ENCODE measurements at places on chromosomes 1 and 21.

GRCh38 chr1:228487336-228488124, at the start of gene RNF187:
TSS of gene RNF187 (plus strand) at chr1:228487382.
- DNase-seq: no peak

GRCh38 chr1:219058891-219059820, 114.5 kb upstream of the LYPLAL1 start:
- DNase-seq: no peak

DNA sequence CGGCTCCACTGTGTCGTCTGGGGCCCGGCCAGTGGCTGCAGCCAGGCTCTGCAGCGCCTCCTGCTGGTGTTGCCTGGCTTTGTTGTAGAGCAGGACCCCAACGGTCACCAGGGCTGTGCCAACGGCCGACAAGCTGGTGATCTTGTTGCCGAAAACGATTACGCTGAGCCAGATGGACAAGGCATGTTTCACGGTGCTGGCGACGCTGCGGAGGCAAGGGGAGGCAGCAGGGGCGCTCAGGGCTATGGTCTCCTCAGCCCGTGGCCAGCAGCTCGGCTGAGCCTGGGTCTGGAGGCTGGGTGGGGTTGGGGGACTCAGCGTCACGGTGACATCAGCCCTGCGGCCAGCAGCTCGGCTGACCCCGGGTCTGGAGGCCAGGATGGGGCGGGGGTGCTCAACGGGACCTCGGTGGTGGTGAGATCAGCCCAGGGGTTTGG, 7.0 kb upstream of the CDK11B start:
- no peak for DNase-seq

DNA sequence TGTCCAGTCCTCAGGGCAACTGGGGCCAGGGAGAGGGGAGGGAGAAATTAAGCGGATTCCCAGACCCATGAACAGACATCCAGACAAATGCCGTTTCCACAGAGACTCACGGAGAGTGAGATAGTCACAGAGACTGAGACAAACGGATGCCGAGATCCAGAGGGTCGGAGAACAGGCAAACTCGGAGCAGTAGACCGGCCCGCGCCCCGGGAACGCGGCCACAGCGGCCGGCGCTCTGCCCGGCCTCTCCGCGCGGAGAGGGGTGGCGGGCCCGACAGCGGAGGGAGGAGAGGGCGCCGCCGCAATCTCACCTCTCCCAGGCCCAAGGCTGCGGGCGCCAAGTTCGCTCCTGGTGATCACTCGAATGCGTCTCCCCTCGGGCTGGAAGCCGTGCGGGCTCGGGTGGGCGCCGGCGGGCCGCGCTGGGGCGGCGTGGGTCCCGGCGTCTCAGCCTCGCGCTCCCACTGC, 831 bp upstream of the FOXD2 start:
- no peak for DNase-seq

DNA sequence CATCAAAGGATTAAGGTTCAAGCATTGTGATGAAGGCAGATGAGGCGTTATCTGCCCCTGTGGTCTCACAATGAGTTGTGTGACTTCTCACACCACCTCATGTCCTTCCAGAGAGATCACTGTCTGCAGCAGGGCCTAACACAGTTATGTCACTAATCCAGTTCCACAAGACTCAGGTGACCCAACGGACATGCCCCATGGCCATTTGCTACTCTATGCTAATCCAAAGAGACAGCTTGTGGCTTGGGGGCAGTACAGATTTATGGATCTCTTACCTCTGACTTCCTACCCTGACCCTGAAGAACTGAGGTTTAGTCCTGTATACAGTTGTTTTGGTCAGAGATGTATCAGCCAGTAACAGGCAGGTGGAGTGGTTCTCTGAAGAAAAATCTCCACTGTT, 147.1 kb downstream of the GLUL start:
- no peak for DNase-seq

DNA sequence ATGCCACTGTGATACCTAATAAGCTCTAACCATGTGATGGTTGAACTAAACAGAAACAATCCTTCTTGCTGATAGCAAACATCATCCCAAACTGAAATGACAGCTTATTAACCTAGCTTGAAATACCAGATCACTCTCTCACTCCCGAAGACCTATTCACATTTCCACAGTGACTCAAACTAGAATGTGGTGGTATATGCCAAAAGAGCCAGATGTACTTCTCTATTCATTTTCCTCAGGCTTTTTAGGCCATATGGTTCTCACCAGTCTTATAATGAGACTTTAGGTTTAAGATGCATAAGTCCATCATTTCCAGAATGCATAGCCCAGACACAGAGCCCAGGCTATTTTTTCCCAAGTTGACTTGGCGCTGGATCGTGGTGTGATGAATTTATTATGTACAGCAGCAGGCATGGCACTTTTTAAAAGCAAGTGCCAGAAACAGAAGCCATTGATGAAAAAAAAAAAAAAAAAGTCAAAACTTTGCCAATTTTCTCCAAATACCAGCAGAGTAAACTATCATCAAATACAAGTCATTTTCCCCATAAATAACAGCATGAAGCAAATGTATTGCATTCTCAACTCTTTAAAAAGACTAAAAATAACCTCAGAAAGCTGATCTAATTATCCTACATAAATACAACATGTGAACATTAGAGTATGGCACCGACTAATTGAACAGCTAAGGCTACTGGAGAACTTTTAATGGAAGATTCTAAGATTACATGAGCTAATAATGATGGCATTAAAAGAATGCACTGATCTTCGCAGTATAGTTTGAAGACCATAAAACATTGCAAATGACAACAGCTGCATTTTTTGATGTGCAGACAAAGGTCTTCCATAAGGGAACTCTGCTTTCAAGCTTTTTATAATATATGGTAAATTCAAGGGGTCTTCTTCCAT, 365.4 kb downstream of the LRRIQ3 start:
- no peak for DNase-seq

GRCh38 chr1:24412408-24412807, 1.2 kb downstream of the STPG1 start:
- no peak for DNase-seq

DNA sequence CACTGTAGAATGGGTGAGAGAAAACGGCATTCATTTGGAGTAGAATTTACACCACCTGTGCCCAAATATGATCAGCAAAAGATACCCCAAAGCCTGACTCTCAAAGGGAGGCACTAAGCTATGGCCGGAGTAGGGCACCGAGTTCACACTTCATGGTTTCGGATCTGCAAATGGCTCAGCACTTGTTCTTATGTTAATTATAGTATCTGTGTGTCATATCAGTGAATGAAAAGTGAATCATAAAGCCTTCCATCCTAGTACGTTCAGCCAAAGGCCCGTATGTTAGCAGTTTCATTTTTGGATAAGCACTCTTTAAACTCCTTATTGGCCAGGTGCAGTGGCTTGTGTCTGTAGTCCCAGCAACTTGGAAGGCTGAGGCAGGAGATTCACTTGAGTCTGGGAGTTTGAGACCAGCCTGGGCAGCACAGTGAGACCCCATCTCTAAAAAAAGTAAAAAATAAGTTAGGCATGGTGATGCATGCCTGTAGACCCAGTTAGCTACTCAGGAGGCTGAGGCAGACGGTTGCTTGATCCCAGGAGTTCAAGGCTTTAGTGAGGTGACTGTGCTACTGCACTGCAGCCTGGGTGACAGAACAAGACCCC, 4.9 kb upstream of the CORT start:
- no peak for DNase-seq

DNA sequence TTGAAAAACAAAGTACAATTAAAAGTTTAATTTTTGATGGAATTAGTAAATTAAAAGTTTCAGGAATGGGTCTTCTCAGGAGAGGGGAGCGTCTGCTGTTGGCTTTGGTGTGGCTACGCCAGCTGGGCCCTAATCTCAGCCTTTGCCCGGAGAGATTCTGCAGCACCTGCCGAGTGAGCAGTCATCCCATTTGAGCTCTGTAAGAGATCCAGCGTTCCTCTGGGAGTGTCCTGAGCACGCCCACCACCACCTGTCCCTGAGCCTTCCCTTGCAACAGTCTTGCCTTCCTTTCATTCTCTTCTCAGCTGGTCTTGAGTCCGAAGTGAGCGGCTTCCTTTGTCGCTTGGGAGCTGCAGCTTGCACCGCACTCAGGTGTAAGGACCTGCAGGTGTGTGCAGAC, 263.1 kb downstream of the CAMTA1 start:
- DNase-seq: no peak

GRCh38 chr1:85334962-85335361, 58.5 kb upstream of the BCL10 start:
- DNase-seq: no peak

DNA sequence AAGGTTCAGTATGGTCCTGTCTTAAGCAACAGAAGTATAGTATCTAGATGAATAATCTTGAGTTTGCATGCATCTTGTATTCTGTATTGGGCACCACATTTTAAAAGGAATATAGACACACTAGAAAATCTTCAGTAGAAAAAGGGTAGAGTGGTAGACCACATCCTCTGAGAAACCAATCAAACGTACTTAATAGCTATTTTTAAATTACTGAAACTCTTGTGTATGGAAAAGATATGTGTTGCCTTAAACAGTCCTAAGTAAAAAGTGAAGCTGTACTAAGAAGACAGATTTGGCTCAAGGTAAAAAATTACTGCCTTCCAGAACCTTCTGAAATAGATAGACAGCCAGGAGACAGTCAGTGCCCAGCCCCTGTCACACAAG, 3.1 kb downstream of the CTXND2 start:
- no peak for DNase-seq

DNA sequence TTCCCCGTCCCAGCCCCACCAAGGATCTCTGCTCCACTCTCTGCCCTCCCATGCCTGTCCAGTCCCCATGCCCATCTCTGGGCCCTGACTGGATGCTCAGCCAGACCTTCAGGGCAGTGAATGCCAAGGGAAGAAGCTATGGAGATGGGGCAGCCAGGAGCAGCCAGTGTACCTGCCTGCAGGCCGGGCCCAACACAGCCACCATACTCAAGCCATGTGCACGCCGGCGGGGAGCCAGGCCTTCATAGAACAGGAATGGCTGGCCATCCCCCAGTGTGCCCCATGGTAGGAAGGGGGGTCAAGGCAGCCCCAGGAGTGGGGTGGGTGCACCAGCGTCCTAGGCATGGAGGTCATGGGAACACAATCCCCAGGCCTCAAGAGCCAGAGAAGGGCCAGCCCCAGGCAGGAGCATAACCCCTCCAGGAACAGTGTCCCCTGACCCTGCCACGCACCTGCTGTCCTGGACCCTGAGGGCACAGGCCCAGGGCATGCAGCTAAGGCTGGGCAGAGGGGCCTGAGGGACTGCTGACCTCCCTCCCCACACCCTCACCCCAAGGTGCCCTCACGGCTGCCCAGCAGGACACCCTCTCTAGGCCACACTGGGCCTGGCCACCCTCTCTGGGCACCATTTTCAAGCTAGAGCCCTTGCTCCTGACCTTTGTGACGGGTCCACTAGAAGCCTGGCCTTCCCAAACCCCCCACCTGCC, 20.3 kb upstream of the ARF1 start:
- no peak for DNase-seq
